Smooth muscle cell of bladder (primary cell): ENCODE measurements at places on chromosomes 13 and 19. TPM values are rescaled to one million over a fixed set of nuclear protein-coding genes. Genes with fewer than 3 reads are reported as not detected.

Gene SSC5D
- 5.4 and 18.1 TPM in 2 replicates for total RNA-seq

Gene ZNF90
- 0.57 and 0.92 TPM in 2 replicates for total RNA-seq

Gene MUC16
- under 0.01 TPM in 1 of 2 replicates, not detected in the other for total RNA-seq

Gene NLRP4
- not detected in 2 replicates for total RNA-seq

Gene KL
- under 0.01 and 0.18 TPM in 2 replicates for total RNA-seq

Gene CYP4F12
- 0.18 TPM in 1 of 2 replicates, not detected in the other for total RNA-seq

Gene KLF2
- 1.00 and 1.9 TPM in 2 replicates for total RNA-seq

Gene TGFBR3L
- 0.85 and 2.0 TPM in 2 replicates for total RNA-seq

Gene VSTM1
- not detected in 2 replicates for total RNA-seq

Gene MCEMP1
- not detected in 2 replicates for total RNA-seq

Gene ZNF729
- not detected in 2 replicates for total RNA-seq

Gene ZNF471
- 3.3 and 4.7 TPM in 2 replicates for total RNA-seq

Gene SMAD9
- total RNA-seq: 7.4 and 10.3 TPM in 2 replicates

Gene ZNF571
- total RNA-seq: 2.7 and 5.6 TPM in 2 replicates

Gene MIR17HG
- 3.8 and 4.2 TPM in 2 replicates for total RNA-seq

Gene FBXW9
- total RNA-seq: 4.3 and 4.6 TPM in 2 replicates

Gene ERICH4
- 0.09 TPM in 1 of 2 replicates, not detected in the other for total RNA-seq

Gene FFAR1
- total RNA-seq: not detected in 2 replicates

Gene ADM5
- total RNA-seq: 0.28 and 0.46 TPM in 2 replicates

Gene NOP53
- total RNA-seq: 58.2 and 70.0 TPM in 2 replicates

Gene FCAR
- total RNA-seq: not detected in 2 replicates

Gene S1PR2
- 16.5 and 23.5 TPM in 2 replicates for total RNA-seq

Gene CATSPERD
- total RNA-seq: not detected in 2 replicates

Gene PLK5
- not detected in 2 replicates for total RNA-seq

Gene AMH
- total RNA-seq: 0.28 and 0.46 TPM in 2 replicates

Gene KLHL1
- not detected in 2 replicates for total RNA-seq

Gene KCNN4
- total RNA-seq: 0.28 and 0.55 TPM in 2 replicates

Gene GPR180
- total RNA-seq: 8.5 and 8.7 TPM in 2 replicates

Gene ZNF766
- 8.4 and 11.6 TPM in 2 replicates for total RNA-seq
